ENCODE measurements at places on chromosomes 2 and 18. TPM values are rescaled to one million over a fixed set of nuclear protein-coding genes. Genes with fewer than 3 reads are reported as not detected.

DNA sequence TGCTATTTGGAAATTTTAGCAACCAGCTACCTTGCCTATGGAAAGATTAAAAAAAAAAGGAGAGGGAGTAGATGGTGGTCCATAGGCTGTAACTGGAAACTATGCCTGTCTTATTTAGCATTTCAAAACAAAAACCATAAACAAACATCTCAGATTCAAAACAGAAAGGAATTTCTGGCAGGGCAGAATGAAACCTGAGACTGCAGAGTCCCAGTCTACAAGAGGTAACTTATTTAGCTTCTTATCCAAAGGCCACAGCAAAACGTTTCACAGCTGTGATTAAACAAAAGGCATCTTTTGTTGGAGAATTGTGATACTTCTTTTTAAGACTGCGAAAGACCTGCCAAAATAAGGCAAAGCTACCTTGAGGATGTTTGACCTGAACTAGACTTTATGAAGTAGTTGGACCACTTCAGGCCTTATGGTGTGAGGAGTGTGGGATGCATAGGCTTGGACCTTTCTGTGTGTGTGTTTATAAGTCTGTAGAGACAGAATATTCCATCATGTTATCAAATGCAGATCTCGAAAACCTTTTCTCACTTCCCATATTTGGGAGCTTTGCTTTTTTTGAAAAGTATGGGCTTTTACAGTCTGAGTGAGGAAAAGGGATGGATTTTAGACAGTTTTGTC is 11.0 kb downstream of the CRIM1 start:
- no peak for DNase-seq

- no peak for DNase-seq
These were observed 63.0 kb downstream of the TANK start for GRCh38 chr2:161223139-161223732.

The CHCHD5 gene
- total RNA-seq: 38.4 TPM

GRCh38 chr2:202278944-202279343 is 13.4 kb downstream of the NOP58 start:
- no peak for DNase-seq

The GMPPA gene
- total RNA-seq: 29.1 TPM

The TMEM17 gene
- not detected for total RNA-seq

DNA sequence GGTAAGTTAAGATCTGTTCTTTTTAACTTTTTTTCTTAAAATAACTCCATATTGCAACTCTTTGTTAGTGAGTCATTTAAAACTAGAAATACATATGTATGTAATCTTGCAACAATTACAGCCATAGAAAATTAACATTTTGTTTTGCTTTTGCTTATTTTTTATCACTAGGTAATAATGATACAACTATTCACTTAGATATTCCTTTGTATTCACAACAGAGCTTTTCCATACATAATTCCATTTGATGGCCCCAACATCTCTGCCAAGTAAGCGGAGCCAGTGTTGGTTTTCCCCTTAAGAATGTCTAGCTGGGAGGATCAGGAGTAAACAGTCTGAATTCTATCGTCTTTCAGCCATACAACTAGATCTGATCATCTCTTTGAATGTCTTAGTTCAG is 16.1 kb downstream of the SPP2 start:
- no peak for DNase-seq

DNA sequence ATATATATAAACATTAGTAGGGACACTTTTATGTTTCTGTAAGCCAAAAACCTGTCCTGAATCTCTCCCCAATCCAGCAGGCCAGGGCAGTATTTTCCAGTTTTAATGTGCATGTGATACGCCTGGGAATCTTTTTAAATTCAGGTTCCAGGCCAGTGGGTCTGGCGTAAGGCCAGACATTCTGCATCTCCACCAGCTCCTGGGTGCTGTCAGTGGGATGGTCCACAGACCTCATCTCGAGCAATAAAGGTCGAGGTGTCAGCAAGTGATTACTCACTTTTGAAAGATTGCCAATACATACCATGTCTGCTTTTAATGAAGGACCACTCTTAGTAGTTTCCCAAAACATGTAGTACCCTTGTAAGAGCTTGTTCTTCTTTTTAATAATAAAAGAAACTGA is 189.9 kb upstream of the SH3BP4 start:
- DNase-seq: no peak

- DNase-seq: no peak
These were observed 17.3 kb downstream of the SPOPL start for GRCh38 chr2:138518860-138519259.

DNA sequence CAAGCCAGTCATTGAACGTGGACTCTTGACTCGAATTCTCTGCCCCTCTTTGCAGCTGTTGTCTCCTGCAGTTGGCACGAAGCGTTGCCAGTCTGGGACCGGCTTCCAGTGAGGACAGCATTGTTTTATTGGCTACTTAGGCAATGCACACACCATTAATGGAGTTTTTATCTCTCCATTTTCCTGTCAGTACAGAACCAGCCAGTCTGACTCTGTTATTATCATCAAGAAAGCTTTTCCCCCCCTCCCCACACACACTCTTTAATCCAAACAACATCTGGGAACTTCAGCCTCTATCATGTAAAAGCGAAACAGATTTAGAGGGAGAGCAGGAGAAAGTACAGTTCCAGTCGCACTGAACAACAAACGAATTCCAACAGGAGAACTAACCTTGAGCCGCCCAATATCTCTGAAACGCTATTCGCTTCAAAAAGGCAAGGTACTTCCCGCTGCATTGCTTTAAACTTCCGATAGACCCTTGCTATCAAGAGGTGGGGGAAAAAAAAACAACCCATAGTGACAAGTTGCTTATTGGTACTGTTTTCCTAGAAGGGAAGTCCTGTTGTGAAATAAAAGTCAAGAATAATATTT is 38.2 kb downstream of the ACVR1 start:
- DNase-seq: no peak

DNA sequence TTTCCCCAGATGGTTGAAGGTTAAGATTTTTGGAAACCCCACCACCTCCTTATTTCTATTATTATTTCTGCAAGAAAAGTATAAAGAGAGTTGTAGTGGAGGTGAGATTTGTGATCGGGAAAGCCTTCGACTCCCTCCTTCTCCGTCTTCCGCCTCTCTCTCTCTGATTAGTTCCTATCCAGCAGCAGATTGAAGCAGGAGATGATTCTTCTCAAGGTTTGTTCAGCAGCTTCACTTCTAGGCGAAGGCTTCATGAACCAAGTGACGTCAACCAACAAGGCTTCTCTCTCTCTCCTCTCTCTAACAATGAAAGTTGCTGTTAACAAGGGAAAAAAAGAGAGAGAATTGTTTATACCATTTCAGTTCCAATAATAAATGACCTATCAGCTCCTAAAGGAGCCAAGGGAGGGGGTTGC is at the start of gene BAZ2B:
Gene BAZ2B (minus strand): TSS at position 263 of the 416 bp plus-strand sequence. CDS start 137,829 bp downstream, outside the sequence.
- no peak for DNase-seq

DNA sequence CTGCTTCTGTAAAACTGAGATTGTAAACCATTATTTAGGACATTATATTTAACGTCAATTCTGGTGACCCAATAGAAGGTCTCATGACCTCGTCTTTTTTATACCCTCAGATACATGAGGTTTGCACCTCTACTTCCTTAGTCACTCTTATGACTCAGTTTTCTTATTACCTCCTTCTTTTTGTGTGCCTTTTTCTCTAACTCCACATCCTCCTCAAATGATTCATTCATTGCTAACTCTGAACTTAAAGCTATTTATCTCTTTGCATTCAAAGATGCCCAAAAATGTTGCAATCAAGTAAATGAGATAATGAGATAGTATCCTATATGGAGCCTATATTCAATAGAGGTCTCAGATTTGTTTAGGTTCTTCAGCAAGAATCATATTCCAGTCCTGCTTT is 121.0 kb upstream of the KYNU start:
- DNase-seq: no peak

DNA sequence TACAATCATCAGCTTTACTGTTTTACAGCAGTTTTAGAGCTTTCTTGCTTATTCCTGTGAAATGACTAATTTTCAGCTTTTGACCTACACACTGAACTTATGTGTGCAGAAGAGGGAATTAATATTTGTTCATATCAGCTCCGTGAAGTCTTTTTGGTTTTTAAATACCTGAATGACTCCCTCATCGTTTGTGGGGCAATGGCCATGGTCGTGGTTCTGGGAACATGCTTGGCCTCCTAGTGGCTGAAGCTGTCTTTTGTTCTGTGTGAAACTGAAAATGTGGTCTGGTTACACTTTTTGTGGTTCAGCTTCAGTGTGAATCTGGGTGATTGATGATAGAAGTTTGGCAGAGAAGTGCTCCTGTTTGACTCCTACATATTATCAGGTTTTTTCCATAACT is 408.1 kb downstream of the THSD7B start:
- DNase-seq: no peak

The GPR155 gene
- total RNA-seq: 18.5 TPM

The BOLL gene
- total RNA-seq: not detected

GRCh38 chr2:162478721-162479129 is 134.8 kb downstream of the GCA start:
- no peak for DNase-seq

- no peak for DNase-seq
These were observed 66.2 kb downstream of the CYP26B1 start for GRCh38 chr2:72081451-72081850.

GRCh38 chr2:23550553-23550952 is 165.6 kb downstream of the KLHL29 start:
- DNase-seq: no peak

GRCh38 chr2:28547906-28548600 is 52.2 kb downstream of the PLB1 start:
- DNase-seq: no peak

DNA sequence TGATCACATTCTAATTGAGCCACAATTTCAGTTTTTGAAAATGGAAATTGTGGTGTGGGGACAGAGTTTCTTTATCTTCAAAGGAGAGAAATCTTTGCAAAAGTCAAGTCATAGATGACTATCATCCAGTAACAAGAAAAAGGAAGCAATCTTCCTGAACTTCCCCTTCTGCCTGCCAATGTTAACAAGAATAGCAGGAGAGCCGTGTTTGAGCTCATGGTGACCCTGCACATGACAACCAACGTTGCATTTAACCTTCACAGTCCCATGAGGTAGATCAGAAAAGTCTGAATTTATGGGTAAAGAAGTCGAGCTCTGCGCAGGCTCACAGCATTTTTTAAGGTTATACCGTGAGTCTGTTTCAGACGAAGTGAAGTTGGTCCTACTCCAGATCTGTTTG is 454.9 kb downstream of the LPIN1 start:
- no peak for DNase-seq

The NT5C1B gene
- not detected for total RNA-seq

- no peak for DNase-seq
These were observed 8.9 kb upstream of the LRRFIP1 start for GRCh38 chr2:237618449-237618848.

DNA sequence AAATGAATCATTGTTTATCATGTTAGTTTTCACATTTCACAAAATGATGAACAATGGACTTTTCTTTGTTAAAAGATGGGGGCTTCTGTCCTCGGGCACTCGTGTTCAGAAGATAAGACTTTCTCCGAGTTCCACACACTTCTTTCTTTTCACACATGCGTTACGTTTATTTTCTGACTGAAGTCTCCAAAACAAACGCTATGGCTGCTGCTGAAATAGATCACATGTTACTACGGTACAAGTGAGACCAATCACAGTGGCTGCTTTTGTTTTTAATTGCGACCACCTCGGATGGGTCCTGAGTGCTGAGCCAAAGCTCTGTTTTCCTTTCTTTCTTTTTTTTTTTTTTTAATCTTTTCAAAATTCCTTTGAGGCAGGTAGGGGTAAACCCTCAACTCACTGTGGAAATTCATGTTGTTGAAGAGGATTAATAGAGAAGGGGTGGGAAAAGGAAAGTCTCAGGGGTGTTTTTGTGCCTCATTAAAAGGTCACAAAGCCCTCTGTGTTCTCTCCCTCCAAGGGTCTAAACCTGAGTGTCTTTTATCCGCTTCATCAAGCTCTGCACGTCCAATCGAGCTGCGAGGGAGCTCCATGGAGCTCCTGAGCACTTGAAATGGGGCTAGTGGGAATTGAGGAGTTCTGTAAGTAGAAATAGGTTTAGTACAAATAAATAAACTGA is 48.2 kb downstream of the ARL4C start:
- no peak for DNase-seq

The ZNF521 gene
- total RNA-seq: not detected

DNA sequence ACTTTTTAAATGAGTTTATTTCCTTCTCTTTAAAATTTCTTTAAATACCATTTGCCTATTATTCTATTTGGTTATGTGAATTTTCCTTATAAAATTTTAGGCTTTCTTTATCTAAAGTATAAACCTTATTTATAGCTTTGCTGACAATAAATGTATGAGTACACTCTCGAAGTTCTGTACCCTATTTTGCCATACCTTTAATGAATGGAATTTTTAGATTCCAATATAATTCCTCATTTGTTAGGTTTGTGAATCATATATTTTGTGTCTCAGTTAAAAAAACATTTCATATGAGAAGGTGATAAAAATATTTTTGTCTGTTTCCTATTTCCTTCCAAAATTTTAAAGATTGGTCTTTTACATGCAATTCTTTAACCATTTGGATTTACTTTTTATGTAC is 427.4 kb upstream of the SLC8A1 start:
- no peak for DNase-seq

The TMEM169 gene
- total RNA-seq: 1.8 TPM

DNA sequence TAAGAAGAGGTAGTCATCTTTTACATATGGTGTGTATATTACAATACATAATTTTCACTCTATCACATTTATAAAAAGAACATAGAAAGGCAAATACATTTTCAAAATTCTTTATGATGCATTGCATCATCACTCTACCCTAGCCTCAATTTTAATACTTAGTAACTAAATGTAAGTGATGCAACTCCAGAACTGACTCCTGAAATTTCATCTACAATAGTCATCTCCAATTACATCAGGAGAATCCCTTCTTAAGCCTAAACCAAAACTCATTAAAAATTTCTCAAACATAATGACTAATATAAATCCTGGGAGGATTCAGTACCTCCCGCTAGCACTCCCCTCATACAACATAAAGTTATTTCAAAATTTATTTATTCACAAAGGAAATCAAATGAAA is 15.9 kb downstream of the TMX3 start:
- no peak for DNase-seq

DNA sequence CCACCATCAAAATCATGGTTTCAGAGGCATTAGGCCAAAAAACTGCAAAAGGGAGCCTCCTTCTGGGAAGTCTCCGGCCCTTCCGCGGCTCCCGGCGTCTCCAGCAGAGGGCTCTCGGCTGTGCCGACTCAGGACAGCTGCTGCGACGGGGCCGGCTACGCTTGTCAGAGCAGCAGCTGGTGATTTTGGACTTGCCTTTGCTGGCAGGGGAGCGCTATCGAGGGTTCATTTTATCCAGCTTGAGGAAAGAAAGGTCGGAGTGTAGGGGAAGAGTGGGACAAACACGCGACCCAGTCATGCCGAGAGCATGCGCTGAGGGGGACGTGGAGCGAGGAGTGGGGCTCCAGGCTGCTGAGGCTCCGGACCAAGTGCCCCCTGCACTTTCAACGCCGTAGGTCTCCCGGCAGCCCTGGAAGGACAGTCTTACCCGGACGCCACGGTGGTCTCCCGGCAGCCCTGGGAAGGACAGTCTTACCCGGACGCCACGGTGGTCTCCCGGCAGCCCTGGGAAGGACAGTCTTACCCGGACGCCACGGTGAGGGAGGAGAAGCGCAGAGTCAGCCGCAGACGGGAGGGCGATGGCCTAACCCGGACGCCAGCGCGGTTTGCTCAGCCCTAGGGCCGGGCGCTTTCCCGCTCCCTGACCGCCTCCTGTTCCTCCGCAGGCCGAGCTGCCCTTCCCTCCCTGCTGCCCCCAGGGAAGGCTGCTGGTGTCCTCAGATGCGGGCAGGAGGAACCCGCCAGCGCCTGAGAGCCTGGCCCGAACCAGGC is 21.7 kb downstream of the DDX18 start:
- DNase-seq: peak; percentile 63
